HFFc6 (cell line): ENCODE measurements at places on chromosomes 1 and 21. TPM values are rescaled to one million over a fixed set of nuclear protein-coding genes. Genes with fewer than 3 reads are reported as not detected.

- DNase-seq = peak; percentile 52
These were observed 41.5 kb downstream of the SNX27 start for GRCh38 chr1:151653397-151653796.

Gene SELL
- 0.28 TPM in 1 of 2 replicates, not detected in the other for total RNA-seq

Gene PEX19
- total RNA-seq = 59.1 to 74.2 TPM (median 71.4 TPM) in 3 replicates

DNA sequence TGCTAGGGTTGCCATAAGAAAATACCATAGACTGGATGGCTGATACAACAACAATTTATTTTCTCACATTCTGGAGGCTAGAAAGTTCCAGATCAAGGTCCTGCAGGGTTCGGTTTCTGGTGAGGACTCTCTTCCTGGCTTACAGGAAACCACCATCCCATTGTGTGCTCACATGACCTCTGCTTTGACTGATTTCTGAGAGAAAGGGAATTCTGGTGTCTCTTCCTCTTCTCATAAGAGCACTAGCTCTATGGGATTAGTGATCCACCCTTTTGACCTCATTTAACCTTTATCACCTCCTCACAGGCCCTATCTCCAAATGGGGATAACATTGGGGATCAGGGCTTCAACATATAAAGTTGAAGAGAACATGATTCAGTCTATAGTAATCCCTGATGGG is 47.5 kb downstream of the MRPL39 start:
- no peak for DNase-seq

Gene ACTN2
- not detected in 3 replicates for total RNA-seq

GRCh38 chr1:159000070-159000409 is 9.7 kb upstream of the IFI16 start:
- DNase-seq = peak; percentile 29

GRCh38 chr1:11738783-11739182 is 2.8 kb downstream of the AGTRAP start:
- DNase-seq = no peak

GRCh38 chr1:201559679-201560162 is 20.8 kb downstream of the NAV1 start:
- peak; percentile 81 for DNase-seq

Gene GALNT2
- 165 to 196 TPM (median 184 TPM) in 3 replicates for total RNA-seq

Gene AVPR1B
- not detected in 3 replicates for total RNA-seq

Gene EXO1
- 7.4 to 14.2 TPM (median 13.5 TPM) in 3 replicates for total RNA-seq
